ENCODE measurements at places on chromosomes 16 and 17.

DNA sequence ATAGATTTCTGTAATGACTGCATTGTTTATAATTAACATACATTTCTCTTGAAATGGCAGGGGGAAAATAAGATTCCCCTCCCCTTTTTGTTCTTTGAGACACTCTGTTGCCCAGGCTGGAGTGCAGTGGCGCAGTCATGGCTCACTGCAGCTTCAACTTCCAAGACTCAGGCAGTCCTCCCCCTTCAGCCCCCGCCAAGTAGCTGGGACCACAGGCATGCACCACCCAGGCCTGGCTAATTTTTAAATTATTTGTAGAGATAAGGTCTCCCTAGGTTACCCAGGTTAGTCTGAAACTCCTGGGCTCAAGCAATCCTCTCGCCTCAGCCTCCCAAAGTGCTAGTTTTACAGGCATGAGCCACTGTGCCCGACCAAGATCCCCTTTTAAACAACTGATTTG is 67.7 kb downstream of the KATNIP start:
- DNase-seq: no peak

DNA sequence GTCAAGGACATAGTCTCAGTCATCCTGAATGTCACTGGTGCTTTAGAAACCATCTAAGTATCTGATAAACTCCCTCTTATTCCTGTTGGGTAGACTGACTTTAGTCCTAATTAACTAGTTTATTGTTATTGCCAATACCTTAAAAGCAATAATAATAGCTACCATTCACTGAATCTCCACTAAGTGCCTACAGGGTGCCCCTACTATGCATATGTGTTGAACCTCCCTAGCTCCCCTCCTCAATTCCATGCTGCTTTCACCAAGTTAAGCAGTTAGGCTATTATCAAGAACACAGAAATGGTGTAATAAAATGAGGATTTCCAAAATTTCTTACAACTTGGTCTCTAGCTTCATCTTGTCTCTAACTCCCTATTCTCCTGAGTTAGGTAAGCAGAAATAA is 87.5 kb upstream of the MTMR4 start:
- no peak for DNase-seq

GRCh38 chr17:49582789-49583188 is 7.1 kb downstream of the NXPH3 start:
- no peak for DNase-seq

- DNase-seq: no peak
Observed at GRCh38 chr16:85048921-85049562, 21.4 kb downstream of the KIAA0513 start.
